ENCODE measurements at places on chromosomes 2 and 18.

GRCh38 chr2:8151888-8152287 lies 530.0 kb upstream of the ID2 start:
- DNase-seq, result no peak

DNA sequence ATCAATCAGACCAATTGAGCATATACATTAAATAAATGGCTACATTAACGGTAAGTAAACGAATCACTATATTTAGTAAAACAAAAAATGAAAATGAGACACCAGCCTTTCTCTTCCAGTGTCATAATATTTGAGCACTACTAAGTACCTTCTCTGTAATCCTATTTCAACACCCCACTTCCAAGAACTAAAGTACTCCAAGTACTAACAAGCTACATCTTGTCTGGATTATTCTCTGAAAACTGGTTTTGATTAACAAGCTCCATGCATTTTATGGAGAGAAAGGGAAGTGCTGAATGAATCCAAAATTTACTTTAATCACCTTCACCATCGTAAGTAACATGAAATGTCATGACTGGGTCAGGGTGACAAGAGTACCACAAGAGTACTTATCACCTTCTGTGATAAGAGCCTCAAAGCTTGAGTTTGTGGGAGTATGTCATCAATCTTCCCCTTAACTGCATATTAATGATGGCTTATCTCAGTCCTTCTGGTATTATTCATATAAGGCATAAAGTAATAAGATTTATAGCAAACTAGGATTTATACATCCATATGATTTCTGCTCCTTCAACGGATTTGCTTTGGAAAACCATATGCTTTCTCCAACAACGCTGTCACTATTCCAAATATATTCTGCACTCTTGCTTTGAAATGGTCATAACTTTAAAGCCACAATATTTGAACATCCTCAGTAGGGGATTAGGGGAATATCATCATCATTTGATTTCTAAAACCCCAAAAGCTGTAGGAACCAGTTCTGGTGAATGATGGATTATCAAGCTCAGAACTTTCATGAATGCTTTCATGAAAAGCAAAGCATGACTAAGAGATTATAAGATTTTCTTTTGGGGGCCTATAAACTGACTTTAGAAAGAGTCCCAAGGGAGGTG lies 127.0 kb downstream of the ANTXR1 start:
- DNase-seq, result no peak

DNA sequence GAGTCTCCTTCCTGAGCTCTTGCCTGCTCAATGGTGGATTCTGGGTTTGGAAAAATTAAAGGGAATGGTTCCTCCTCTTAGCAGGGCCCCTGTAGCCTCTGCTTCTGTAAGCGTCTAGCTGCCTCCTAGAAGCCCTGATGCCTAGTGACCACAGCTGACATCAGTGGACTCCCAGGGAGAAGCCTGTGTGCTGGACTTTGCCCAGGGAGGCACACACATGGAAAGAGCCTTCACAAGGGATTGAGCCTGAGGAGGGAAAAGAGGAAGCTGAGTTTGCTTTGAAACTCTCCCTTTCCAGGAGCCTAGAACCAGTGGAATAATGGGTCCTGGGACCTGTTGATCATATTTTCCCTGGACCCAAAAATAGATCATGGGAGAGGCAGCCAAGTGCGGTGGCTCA lies 1.4 kb upstream of the CFAP65 start:
- DNase-seq, result no peak

GRCh38 chr2:226295681-226296080 lies 503.9 kb downstream of the IRS1 start:
- DNase-seq, result no peak

- no peak for DNase-seq
These were observed 23.6 kb downstream of the ALPK2 start for GRCh38 chr18:58605027-58606020.

DNA sequence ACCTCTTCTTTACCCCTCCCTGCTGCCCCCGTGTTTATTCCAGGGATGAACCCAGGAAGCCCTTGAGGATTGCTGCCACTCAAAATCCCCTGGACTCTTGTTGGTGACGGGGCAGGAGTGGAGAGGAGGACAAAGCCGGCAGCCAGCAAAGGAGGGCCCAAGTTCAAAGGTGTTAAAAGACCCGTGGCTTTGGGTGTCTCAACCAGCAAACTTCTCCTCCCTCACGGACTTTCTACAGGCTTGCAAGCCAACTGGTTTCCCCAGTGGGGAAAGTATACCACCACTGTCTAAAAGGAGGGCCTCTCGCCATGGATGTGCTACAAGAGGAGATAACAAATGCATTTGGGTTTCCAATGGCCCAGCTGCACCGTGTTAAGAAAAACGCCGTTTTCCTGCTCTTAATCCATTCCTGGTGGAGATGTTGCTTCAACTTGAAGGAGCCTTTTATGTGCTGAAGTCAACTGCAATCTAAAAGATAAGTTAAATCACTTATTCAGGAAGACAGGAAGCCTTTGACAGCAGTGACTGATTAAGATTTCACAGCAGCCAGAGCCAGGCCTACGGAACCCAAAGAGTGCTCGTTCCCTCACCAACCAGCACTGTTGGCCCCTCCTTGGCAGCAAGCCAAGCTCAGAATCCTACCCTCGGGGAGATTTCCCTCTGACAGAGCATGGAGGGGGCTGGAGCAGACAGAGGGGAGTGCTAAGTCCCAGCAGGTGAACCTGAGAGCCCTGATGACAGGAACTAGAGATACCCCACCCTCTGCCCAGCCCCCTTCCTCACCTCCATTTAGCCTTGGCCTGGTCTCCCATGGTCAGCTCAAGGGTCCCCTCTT lies 57.8 kb downstream of the ZBTB7C start:
- no peak for DNase-seq

- DNase-seq, result no peak
These were observed 25.6 kb downstream of the GNLY start for GRCh38 chr2:85719609-85720240.

DNA sequence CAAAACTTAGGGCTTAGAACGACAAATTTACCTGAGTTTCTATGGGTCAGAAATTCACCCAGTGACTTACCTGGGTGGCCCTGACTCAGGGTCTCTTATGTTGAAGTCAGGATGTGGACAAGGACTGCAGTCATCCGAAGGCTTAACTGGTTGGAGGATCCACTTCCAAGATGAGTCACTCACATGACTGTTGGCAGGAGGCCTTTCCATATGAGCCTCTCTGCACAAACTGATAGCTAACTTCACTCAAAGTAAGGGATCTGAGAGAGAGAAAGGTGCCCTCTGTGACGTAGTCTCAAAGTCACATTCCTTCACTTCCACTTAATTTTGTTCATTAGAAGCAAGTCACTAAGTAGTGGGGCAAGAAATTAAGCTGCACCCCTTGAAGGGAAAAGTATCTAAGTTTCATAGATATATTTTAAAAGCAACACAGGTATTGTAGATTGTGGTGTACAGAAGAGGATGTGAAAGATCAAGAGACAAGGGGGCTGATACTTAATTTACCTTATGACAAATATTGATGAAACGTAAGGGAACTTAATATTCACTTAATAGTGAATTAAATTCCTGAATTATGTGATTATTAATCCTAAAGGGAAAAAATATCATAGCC lies 48.4 kb downstream of the TANK start:
- no peak for DNase-seq

DNA sequence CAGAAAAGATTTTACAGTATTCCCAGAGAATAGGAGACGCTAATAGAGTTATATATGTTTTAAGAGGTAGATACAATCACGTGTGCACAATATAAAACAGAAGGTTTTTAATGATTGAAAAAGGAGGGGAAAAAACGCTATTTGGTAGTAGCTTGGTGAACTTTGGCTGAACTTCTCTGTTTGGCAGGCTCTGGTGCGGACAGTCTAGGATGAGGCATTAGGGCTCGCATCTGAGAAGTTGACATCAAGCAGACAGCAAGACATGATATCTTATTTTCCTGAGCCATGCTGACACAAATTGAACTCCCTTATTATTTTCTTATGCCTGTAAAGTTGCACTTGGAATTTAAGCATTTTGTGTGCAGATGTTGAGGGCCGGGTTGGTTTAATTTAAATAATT lies 176.6 kb downstream of the EN1 start:
- DNase-seq, result no peak

- DNase-seq, result no peak
These were observed 39.7 kb downstream of the MDH1 start for GRCh38 chr2:63628403-63628942.

GRCh38 chr18:8791171-8791651 lies 85.9 kb downstream of the MTCL1 start:
- no peak for DNase-seq

DNA sequence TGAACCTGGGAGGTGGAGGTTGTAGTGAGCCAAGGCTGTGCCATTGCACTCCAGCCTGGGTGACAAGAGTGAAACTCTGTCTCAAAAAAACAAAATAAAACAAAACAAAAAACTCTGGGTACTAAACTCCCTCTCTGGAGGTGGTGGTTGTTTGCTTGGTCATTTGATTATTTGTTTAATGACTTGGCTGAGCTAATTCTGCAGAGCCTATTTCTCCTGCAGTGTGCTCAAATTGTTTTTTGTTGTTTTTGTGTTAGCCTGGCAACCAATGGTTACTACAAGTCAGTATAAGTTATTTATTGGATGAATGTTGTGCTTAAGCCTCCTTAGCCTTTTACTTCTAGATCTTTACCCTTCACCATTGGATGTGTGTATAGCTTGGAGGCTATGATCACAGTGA lies 387.5 kb downstream of the ADCYAP1 start:
- no peak for DNase-seq
